ENCODE measurements at places on chromosomes 2 and 18.

GRCh38 chr2:217900010-217900779 is 102.6 kb downstream of the TNS1 start:
- DNase-seq, result no peak

GRCh38 chr2:46197672-46198071 is 99.5 kb upstream of the EPAS1 start:
- DNase-seq, result no peak

DNA sequence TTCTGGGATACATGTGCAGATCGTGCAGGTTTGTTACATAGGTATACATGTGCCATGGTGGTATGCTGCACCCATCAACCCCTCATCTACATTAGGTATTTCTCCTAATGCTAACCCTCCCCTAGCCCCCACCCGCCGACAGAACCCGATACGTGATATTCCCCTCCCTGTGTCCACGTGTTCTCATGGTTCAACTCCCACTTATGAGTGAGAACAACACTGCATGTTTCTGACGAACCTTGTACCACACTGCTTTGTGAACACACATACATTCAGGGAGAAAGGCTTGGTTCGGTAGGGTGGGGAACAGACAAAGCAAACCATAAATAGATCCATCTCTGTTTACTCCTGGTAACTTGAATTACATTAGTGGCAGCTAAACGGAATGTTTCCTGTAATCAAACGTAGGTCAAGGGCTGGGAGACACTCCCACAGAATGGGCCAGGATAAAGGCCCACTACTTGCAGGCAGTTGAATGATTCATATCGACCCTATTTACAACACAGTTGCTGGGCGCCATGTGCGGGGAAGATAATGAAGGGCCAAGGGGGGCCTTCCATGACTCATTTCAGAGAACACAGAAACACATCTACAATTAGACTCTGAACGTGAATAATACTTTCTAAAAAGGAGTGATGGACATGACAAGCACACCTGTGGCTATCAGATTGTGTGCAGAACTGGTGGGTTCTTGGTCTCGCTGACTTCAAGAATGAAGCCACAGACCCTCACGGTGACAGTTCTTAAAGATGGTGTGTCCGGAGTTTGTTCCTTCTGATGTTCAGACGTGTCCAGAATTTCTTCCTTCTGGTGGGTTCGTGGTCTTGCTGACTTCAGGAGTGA is 56.8 kb upstream of the KIDINS220 start:
- DNase-seq, result no peak

- DNase-seq, result no peak
Measured at GRCh38 chr18:24068945-24069693, 54.6 kb downstream of the TTC39C start.

DNA sequence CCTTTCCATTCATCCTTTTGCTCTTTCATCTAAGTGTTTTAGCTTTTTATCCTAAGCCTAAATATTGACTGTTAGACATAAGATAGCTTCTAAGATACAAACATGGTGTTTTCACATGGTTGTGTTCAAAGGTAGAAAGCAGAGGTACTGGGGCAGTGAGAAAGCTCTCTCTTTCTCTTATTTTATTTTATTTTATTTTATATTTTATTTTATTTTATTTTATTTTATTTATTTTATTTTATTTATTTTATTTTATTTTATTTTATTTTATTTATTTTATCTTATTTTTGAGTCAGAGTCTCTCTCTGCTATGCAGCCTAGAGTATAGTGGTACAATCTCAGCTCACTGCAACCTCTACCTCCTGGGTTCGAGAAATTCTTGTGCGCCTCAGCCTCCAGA is 287.2 kb downstream of the IKZF2 start:
- DNase-seq, result no peak

GRCh38 chr18:2337552-2338141 is 233.7 kb downstream of the METTL4 start:
- DNase-seq, result peak; percentile 2
